ENCODE measurements at places on chromosomes 6 and 20.

- DNase-seq: no peak
Measured at GRCh38 chr20:64084685-64085152, 521 bp upstream of the LKAAEAR1 start.

DNA sequence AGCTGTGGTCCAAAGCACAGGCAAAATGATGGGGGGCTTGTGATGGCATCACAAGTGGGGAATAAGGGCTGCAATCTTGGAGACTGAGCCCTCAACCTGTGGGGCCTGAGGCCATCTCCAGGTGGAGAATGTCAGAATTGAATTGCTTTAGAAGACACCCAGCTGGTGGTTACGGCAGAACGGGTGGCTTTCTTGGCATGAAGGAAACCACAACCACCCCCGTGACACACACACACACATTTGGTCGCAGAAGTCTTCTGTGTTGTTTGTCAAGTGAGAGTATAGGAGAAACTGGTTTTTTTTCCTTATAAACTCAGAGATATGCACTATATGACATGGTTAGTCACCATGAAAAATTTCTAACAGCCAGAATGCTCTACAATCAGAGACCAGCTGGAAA lies 139.5 kb upstream of the CDH4 start:
- DNase-seq: no peak

GRCh38 chr6:87700397-87701343 lies 1.4 kb downstream of the AKIRIN2 start:
- DNase-seq: peak; percentile 59

GRCh38 chr6:105510746-105511145 lies 107.9 kb upstream of the PREP start:
- DNase-seq: no peak

DNA sequence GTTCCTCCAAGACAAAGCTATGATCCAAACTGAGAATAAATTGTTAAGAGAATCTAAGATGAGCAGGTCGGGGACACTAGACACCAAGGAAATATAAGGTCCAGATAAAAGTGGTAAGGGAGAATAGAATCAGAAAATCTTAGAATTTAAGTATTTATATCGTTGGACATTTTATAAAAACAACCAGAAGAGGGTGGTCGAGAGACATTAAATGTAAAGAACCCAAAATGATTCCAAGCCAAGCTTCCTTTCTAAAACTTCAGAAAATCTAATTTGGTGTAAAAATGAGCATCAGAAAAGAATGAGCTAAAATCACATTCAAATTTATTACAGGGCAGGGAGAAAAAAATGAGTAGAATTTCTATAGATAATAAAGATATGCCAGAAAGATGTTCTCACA lies 97.8 kb upstream of the OGFRL1 start:
- no peak for DNase-seq

GRCh38 chr6:36358226-36358915 lies 21.7 kb upstream of the BNIP5 start:
- no peak for DNase-seq

GRCh38 chr6:149246691-149247384 lies 70.7 kb upstream of the TAB2 start:
- no peak for DNase-seq

- no peak for DNase-seq
Measured at GRCh38 chr6:98548301-98548700, 286.1 kb upstream of the POU3F2 start.

- DNase-seq: no peak
Measured at GRCh38 chr6:22670605-22671004, 101.2 kb downstream of the HDGFL1 start.

DNA sequence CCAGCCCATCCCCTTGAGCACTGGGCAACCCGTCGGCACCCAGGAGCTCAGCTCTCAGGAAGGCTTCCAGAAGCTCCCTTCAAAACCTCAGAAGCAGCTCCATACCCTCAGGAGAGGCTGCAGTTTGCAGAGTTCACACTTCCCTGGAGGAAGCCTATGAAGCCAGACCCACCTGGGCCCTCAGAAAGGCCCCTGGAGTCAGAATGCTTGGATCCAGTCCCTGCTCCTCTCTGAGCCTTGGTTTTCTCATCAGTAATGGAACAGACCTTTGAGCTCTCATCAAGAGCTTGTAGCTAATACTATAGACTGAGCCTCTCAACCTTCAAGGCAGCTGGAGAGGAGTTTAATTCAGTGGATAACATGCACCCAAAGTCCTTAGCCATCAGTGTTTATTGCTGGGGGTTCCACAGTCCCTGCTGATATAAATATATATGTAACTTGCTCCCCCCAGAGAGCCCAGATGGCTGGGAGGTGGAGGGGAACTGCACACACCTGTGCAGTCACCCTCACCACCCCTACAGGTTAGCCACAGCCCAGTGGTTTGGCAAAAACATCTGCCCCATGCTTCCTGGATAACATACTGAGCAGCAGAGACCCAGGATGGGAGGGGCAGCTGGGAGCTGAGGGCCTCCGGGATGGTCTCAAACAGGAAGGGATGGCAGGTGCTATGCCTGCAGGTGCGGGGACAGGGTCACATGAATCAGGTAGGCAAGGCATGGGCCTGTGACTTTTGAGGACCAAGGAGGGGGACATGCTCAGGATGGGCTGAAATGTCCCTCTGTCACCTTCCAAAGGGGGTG lies 120.1 kb downstream of the SNX5 start:
- peak; percentile 46 for DNase-seq

- DNase-seq: no peak
Measured at GRCh38 chr6:147508042-147508865, at the start of gene SAMD5. TSS of gene SAMD5 (plus strand) at chr6:147508690. CDS start at chr6:147508929, 239 bp downstream.

DNA sequence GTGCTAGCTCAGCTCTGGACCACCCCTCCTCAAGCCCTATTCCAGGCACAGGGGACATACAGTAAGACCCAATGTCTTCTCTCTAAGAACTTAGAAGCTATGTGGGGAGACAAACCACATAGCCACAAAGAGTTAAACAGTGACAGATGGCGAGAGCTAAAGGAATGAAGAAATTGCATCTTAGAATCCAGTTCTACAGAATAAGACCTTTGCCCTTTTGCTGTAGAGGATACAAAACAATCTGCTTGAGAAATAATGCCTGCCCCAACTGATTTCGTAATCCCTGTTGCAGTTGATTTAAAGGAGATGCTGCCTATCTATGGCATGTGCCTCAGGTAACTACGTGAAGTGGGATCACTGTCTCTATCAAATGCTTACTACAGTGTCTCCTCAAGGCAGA lies 31.2 kb downstream of the TNFRSF21 start:
- DNase-seq: no peak

GRCh38 chr6:12957321-12958051 lies 240.9 kb downstream of the PHACTR1 start:
- DNase-seq: no peak

DNA sequence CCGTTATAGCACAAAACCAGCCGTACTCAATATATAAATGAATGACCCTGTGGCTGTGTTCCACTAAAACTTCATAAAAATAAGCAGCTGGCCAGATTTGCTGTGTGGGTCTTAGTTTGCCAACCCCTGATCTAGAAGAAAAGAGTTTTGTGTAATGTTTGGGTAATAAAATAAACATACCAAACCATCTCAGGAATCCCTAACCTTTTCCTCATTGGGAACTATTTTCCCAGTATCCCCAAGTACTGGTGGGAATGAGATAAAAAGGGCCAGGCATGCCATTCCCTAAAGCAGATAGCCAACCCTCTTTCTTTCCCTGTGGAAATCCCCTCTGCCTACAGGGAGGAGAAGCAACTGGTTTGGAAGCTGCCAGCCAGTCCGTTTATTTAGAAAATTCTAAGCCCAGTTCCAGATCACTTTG lies 169.1 kb upstream of the AKAP12 start:
- DNase-seq: no peak

GRCh38 chr6:39962831-39963230 lies 28.6 kb upstream of the MOCS1 start:
- no peak for DNase-seq

- no peak for DNase-seq
Measured at GRCh38 chr6:147802459-147802858, 294.0 kb downstream of the SAMD5 start.

DNA sequence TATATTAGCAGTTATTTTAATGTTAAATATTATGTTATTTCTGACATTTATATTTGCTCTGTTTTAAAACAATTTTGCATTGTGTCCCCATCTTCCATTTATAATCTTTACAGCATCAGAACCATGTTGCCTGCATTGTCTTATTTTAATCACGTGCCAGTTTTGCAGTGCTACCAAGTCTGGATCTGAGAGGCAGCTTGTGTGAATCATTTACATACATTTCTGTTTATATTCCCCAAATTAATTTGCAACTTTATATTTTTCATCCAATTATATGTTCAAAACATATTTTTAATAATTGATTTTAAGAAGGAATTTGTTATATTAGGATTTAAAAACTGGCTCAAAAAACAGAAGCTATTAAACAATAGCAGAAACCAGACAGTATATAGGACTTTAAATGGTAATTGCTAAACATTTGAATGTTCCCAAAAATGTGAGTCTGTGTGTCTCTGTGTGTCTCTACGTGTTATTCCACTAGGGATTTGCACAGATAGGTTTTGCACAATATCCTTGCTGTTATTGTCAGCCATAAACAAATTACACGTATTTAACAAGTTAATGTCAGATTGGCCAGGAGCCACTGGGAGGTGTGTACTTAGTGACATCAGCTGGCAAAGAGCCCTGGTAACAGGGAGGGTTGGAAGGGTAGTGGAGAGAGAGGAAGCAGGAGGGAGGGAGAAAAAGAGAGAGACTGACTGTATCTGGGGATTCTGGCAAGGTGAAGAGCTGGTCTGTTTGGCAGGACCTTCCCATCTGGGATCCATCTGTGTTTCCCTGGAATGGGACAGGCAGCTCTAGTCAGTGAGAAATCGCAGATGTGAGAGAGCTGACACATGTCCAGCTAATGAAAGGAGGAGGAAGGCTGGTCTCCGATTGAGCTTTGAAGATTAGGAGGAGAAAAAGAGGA lies 72.1 kb downstream of the CBFA2T2 start:
- DNase-seq: no peak

GRCh38 chr6:139508576-139508975 lies 134.1 kb upstream of the CITED2 start:
- no peak for DNase-seq

DNA sequence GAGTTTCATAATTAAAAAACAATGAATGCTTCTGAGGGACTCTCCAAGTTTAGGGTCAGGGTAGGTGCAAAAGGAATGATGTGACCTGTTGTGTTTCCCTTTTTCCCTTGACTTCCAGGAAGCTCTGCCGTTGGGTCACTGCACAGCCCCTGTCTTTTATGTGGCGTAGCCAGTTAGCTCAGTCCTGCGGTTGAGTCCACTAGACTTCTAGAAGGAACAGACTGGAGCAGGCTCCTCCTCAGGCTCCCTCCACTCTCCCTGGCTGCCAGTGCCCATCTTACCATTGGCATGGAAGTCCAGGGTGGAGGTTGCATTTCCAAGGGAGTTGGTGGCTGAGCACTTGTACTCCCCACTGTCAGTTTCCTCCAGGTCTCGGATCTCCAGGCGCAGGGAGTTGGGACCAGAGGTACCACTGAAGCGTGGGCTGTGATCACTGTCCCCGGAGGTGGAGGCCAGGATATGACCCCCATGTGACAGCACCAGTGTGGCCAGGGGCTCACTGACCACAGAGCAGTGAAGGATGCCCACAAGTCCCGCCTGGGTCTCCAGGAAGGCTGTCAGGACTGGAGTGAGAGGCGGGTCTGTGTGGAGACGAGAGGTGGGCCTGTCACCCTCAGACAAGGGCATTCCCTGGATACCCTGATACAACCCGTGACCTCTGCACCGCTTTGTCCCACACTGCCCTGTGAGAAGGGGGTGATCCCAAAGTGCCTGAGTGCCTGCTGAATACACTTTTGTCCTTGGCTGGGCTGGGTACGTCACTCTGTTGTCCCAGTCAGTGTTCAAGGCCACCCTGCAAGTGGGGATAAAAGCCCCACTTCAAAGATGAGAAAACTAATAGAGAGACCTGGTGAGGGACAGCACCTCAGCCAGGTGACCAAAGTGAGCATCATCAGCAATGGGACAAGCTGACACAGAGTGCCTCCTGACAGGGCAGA lies 11.1 kb downstream of the SIGLEC1 start:
- no peak for DNase-seq

DNA sequence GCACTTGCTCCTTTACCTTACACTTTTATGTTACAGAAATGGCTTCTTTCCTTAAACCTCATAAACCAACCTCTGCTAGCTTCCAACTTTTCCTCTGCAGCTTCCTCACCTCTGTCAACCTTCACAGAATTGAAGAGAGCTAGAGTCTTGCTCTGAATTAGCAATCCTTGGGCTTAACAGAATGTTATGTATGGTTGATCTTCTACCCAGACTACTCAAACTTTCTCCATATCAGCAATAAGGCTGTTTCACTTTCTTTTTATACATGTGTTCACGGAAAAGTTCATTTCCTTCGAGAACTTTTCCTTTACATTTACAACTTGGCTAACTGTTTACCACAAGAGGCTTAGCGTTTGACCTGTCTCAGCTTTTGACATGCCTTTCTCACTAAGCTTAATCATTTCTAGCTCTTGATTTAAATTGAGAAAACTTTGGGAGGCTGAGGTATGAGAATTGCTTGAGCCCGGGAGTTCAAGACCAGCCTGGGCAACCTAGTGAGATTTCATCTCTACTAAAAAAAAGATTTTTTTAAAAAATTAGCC lies 207.3 kb downstream of the BMP7 start:
- DNase-seq: no peak

GRCh38 chr20:61500791-61501321 lies 248.8 kb downstream of the CDH4 start:
- no peak for DNase-seq

GRCh38 chr6:137087902-137088301 lies 43.1 kb upstream of the IL20RA start:
- no peak for DNase-seq

- DNase-seq: peak; percentile 83
Measured at GRCh38 chr6:27873021-27873940, 38.9 kb downstream of the OR2B2 start.

DNA sequence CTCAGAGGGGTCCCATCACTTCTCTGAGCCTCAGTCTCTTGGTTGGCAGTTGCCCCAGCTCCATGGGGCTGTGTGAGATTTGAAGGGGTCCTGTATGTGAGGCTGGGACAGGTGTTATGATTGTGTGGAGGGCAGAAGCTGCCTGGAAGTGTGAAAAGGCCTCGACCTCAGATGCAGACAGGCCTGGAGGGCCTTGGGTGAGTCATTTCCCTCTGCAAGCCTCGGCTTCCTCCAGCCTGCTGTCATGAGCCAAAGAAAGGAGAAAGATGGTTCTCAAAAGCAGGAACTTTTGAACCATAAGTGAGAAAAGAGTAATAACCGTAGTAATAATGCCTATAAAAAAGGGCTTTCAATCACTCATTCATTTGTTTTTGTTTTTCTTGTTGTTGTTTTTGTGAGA lies 37.5 kb downstream of the SNAI1 start:
- no peak for DNase-seq

DNA sequence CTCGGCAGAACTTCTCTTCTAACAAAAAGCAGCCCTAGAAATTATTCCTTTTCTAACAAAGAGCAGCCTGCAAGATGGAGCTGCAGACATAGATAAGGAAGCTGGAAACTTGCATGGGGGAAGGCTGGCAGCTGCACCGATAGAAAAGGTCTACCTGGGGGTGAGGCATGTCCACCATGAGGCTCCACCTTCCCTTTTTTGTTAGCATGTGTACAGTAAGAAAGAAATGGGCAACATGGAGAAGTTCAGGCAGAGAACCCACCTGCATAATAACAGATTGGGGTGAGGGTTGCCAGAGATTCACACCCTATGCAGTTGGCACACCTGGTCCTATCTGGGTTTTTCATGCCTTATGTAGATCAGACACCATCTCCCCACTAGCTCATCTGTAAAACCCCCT lies 25.4 kb downstream of the ZNF311 start:
- no peak for DNase-seq

GRCh38 chr6:167565388-167565787 lies 240.5 kb downstream of the TTLL2 start:
- DNase-seq: no peak
